ENCODE measurements at places on chromosomes 1 and 21.

GRCh38 chr1:176847052-176847451 lies 317.5 kb downstream of the ASTN1 start:
- no peak for DNase-seq

DNA sequence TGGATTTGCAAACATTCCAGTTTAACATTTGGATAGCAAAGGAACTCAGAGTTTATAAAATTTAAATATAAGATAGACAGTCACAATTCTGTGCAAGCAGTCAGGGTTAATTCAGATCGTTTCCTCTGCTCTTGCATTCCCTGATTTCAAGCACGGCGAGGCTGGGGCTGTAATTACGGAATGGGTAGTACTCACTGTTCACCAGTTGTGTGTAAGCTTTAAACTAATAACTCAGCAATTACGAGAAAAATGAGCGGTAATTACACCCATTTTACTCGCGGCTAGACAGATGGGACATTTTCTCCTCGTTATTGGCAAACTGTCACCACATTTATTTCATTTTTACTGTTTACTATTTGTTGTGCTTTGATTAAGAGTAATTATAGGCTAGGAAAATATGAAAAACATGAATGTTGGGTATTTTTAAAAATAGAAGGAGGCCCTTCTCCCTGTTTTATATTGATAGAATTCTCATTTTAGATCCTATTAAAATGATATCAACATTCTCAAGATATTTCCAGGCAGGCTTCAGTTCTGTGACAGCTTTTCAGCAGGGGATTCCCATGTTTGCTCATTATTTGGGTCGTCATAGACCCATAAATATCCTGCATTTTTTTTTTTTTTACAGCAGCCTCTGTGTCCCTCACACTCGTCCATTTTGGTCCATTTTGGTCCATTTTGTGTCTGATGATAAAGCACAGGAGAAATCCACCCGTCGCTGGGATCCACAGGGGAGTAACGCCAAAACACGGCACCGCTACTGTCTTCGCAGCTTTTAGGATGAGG lies 208.3 kb downstream of the DSCAM start:
- peak; percentile 89 for DNase-seq

- no peak for DNase-seq
These were observed 26.2 kb upstream of the KIF26B start for GRCh38 chr1:245128381-245129101.

- DNase-seq = no peak
These were observed 84.4 kb downstream of the MACF1 start for GRCh38 chr1:39288735-39289465.

DNA sequence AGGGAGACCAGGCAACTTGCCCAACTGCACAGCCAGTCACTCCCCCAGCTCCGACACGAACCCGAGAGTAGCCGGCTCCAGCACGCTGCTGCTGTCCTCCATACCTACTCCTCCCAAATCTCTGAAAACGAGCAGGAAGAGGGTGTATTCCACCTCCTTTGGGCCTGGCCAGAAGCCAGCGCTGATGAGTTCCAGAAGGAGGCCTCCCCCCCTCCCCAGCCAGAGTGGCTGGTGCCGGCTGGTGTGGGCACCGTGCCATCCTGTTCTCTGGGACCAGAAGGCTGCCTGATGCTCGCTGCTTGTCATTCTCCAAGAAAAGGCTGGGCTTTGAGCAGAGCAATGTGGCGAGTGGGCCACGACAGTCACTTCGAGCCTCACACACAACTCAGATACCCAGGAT lies 22.2 kb downstream of the KCNN3 start:
- peak; percentile 92 for DNase-seq

DNA sequence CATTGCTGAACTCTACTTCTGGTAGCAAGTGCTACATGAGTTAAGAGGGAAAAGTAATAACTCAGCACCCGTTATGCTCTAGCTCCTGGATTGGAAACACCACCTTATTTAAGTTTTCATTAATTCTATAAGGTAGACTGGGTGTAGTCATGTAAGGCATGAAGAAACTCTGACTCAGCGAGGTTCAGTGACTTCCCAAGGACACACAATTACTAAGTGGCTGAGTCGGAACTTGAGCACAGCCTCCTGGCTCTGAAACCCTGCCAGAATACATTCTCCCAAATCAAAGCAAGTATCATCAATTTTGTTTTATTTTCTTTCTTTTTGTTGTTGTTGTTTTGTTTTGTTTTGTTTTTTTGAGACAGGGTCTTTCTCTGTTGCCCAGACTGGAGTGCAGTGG lies 29.1 kb upstream of the SCCPDH start:
- no peak for DNase-seq

- no peak for DNase-seq
These were observed 39.4 kb downstream of the PAFAH2 start for GRCh38 chr1:25958465-25958864.

GRCh38 chr1:174990382-174990999 lies 9.3 kb upstream of the CACYBP start:
- DNase-seq = no peak

GRCh38 chr1:3266870-3267549 lies 187.5 kb upstream of the ARHGEF16 start:
- no peak for DNase-seq

DNA sequence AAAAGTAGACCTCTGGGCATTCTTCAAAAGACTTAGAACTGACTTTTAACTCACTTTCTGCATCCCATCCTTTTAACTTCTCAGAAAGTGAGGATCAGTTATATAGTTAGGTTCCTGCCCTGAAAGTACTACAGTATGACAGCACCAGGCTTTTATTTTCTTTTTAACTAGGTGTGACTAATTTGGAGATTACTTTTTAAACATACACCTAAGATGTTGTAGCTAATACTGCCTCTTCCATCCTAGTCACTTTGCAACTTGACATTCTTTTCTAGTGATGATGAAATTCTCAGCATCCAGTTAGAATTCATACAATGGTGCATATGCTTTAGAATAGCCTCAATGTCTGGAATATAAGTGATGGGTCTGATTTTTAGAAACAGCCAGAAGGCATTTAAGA lies 24.6 kb downstream of the RUNX1 start:
- DNase-seq = no peak

GRCh38 chr1:6162773-6163172 lies 17.3 kb downstream of the CHD5 start:
- DNase-seq = peak; percentile 91
